ENCODE measurements at places on chromosomes 16 and 17. TPM values are rescaled to one million over a fixed set of nuclear protein-coding genes. Genes with fewer than 3 reads are reported as not detected.
A peak's percentile ranks its signal among the peaks of the same experiment; 100 is the strongest.

DNA sequence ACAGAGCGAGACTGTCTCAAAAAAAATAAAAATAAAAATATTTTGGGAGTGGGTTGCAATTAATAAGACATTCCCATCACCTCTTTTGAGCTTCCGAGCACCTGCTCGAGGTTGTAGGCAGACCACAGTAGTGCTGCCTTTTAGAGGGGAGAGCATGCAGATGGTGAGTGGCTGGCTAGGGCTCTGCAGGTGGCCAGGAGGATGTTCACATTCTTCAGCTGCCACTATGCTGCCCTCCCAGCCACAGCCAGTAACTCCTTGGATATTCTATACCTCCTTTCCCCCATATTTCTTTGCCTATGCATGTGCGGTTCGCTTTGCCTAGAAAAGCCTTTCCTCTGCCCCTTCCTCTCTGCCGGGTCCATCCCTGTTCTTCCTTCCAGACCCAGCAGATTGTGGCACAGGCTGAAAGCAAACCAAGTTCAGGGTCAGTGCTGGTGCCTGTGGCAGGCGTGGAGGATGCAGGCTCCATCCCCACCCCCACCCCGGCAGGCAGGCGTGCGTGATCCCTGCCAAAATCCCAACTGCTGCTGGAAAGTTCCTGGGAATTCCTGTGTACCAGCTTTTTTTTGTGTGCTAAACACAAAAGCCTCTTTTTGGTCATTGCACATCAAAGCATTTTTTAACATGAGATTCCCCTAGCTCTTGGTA lies 33.8 kb upstream of the CMIP start:
- DNase-seq = no peak

DNA sequence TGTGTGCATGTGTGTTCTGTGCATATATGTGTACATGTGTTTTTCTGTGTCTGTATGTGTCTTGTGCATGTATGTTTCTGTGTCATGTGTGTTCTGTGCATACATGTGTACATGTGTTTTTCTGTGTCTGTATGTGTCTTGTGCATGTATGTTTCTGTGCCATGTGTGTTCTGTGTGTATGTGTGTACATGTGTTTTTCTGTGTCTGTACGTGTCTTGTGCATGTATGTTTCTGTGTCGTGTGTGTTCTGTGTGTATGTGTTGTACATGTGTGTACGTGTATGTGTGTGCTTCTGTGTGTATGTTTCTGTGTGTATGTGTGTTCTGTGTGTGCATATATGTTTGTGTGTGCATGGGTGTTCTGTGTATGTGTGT lies 8.4 kb upstream of the RAB37 start:
- DNase-seq = no peak

DNA sequence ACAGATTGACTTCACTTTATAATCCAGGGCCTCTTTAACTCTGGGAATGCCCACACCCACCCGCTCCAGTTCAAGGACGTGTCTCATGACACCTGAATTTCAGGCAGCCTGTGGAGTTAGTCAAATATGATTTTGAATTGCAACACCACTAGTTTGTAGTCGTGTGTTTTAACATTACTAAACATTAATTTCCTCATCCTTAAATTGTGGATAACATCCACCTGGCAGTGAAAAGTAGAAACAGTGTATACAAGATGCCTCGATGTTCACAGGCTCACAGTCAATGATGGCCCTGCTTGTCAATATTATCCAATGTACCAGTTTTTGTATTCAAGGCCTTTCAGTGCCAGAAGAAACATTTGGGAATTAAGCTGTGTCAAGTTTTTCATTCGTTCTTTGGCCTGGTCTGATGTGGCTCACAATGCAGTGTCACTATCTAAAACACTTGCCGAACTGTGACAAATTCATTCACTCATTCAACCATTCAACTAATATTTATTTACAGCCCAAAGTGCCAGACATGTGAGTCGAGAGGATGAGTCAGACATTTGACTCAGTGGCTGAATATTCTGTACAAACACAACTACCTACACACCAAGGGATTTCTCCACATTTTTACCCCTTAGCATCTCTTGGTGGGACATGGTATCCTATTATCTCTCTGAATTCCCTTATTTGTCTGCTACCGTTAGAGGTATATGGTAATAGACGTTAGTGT lies 1.4 kb downstream of the MEIOB start:
- DNase-seq = peak; percentile 83

GRCh38 chr16:30728899-30729672 lies 19.1 kb upstream of the PHKG2 start:
- no peak for DNase-seq

DNA sequence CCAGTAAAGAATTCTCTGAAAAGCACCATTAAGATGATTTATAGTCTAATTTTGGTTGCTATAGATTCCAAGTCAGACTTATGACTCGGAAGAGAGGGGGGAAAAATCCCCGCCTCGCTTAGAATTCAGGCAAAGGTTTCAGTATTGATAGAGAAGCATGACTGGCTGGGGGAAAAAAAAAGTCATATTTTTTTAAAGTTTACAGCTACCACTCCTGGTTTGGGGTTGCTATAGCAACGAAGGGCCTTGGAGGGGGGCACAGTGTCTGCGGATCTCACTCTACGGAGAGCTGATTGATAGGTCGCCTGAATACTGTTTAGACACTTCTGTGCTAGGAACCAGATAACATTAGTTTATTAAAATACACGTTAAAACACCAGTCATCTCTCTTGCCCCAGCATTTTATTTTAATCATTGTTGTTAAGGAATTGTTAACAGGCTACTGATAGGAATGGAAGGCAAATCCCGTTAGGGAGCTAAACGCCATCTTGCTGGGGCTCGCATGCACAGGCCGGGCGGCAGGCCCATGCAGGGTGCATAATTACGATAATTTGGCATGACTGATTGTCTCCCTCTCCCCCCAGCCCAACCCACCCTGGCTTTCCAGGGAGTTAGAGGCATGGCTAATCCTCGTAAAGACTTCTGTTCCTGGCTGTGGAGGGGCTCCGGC lies 380.0 kb upstream of the XYLT1 start:
- no peak for DNase-seq

DNA sequence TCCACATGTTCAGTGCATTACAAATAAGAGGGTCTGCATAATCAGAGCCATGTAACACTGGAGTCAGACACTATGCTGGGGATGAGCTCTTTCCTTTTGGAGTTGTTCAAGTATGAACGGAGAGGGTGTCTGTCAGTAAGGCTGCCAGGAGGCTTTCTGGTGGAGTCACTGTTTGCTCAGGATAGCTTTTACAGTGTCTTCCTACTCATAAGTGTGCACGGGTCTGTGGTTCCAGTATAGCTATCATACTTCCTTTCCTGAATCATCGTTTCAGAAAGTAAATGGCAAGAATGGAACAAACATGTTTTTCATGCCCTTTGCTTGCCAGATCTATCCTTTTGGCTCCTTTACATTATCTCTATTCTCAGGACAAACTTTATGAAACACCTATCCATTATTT lies 152.7 kb upstream of the CDH11 start:
- no peak for DNase-seq

DNA sequence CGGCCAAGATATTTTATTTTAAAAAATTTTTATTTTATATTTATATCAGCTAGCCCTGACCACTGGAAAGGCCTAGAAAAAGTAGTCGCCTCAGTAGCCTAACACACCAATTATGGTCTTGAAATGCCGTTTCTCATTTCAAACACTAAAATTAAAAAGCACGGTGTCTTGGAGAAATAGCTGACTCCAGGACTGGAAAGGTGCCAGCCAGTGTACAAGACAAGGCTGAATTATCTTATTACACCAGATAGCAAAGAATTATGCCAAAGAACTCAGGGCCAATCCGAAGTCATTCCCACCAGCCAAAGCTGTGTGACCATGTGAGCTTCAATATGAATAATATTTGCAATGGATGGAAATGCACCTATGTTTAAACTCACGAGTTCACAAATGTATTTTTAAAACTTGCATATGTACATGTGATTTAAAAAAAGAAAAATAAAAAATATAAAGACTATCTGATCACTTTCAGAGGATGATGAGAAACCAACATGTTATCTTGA lies 19.9 kb upstream of the ATP2C2 start:
- no peak for DNase-seq

DNA sequence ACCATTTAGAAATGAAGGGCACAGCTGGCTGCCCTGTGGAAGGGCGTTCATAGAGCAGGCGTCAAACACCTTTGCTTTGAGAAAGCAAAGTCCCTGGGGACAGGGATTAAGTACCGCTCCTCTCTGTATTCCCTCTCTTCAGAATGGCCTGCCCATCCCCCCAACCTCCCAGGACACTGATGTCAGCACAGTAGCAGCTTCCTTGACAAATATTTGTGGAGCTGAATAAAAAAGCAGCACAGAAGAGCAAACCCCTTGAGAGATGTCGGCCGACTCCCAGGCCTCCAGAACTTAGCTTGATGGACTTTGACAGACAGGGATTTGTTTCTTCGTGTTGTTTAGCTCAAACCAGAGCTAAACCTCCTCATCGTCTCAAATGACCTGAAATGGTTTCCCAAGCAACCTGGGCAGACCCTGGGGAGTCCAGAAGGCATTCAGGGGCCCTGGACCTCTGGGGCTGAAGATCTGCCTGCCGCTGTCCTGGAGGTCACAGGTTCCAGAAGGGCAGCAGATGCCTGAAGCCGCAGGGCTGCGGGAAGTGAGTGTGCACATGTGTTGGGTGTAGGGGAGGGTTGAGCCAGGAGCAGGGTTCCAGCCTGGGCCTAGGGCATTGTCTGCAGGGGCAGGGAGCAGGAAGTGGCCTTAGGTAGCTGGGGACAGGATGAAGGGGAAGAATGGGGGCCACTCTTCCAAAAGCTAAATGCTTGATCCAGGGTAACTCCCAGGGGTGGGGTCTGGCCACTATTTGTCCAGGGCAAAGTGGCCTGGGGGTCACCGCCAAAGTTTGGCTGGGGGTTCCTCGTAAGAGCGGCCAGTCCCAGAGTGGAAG lies 42.3 kb upstream of the NKD1 start:
- DNase-seq = no peak

DNA sequence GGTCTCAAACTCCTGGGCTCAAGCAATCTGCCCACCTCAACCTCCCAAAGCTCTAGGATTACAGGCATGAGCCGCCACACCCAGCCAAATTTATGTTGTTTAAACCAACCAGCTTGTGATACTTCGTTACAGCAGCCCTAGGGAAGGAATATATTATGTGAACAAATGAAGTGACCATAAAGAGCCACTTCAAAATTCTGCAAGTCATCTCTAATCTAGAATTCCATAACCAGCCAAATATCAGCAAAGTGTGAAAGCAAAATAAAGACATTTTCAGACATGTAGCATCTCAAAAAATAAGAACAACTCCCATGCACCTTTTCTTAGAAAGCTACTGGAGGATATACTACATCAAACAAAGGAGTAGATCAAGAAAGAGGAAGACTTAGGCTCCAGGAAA lies 36.0 kb downstream of the AIPL1 start:
- DNase-seq = no peak

DNA sequence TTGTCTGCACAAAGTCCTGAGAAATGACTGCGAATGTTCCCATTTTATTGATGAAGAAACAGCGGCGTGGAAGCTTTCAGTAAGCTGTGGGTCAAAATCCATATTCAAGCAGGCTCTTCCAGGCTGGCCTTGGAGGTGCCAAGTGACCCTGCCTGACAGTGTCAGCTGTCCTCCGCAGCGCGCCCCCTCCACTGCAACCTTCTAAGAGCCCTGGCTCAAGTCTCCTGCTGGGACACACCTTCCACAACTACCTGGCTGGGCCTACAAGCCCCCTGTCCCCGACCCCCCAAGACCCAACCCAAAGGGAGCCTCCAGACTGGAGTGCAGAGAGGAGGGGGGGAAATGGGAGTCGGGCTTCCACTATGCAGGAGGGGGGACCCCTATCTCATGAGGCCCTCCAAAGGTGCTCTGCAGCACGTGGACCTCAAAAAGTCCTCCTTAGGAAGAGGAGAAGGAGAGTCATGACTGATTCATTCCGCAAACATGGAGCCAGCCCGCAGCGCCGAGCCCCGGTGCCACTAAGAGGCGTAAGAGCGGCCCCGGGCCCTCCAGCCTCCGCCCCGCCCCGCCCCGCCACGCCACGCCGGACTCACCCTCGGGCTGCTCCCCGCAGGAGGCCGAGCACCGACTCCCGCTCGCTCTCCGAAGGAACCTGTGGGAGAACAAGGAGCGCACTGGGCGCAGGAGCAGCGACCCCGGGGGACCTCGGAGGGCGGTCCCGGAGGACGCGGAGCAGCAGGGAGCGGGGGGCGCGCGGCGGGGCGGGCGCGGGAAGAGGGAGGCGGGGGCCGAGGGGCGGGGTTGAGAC lies 574 bp downstream of the MPP3 start:
- DNase-seq = peak; percentile 82

Gene PIGQ
- 20.5 TPM for total RNA-seq

Gene AIPL1
- total RNA-seq = under 0.01 TPM

Gene INCA1
- total RNA-seq = 0.33 TPM

Gene PAM16
- 24.4 TPM for total RNA-seq

Gene ATP2A1
- 0.33 TPM for total RNA-seq
